SJSA1 (cell line): ENCODE measurements at places on chromosomes 5 and 9.
A peak's percentile ranks its signal among the peaks of the same experiment; 100 is the strongest.

GRCh38 chr5:129905473-129906176 is 1.4 kb downstream of the CHSY3 start:
- DNase-seq = no peak

DNA sequence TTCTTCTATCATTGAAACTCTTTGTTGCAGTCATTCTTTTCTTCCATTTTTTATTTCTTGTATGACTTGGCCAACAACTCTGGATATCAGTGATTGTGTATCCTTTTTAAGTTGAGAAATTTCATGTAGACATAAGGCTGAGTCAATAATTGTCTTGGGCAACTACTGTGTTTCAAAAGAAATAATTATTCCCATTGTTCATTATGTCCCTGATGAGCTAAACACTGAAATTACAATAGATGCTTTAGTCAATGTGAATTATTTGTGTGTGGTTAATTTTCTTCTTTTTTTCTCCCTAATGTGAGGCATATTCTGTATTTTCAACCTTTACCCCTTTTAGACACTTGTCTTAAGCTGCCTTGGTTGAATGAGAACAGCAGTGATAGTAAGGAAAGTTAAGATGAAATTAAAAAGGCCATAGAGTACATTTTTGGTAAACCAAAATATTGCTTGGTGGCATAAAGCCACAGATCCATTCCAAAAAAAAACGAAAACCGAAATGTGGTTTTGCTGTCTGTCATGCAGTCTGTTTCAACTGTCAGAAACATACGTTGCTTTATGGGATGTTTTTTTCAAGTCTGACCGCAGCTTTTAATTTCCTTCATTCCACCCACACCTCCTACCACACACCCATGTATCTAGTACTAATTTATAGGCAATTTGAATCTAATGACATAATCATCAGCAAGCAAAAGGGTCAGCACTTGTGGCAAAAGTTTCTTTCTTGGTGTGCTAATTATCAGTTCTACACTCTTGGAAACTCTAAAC is 21.1 kb downstream of the TLE4 start:
- no peak for DNase-seq

GRCh38 chr5:37715361-37715760 is 124.5 kb downstream of the GDNF start:
- DNase-seq = no peak

DNA sequence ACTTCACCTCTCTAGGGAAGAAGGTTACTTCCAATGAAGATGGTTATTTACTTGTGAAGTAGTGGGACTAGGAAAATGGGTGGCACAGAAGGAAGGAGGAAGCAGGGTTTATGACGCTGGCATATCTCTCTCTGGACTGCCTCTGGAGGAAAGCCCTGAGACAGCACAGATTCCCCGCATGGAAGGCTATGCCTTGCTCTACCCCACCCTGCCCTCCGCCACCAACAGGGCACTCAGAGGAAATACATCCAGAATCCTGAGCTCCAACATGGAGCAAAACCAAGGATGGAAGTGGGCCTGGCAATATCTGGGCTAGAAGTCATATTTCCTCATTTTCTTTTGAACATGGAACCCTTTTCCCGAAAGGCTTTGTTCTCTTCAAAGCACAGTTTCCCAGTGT is 346.9 kb downstream of the ZSWIM6 start:
- DNase-seq = no peak

- DNase-seq = no peak
Measured at GRCh38 chr9:20087481-20087880, 298.6 kb upstream of the SLC24A2 start.

GRCh38 chr5:133232435-133232834 is 180.6 kb downstream of the HSPA4 start:
- DNase-seq = no peak

- no peak for DNase-seq
Measured at GRCh38 chr5:178826216-178826615, 33.5 kb upstream of the ZNF354B start.

- DNase-seq = no peak
Measured at GRCh38 chr9:107007402-107007801, 144.4 kb downstream of the ZNF462 start.

- DNase-seq = no peak
Measured at GRCh38 chr5:64519263-64519662, 13.4 kb downstream of the RGS7BP start.

DNA sequence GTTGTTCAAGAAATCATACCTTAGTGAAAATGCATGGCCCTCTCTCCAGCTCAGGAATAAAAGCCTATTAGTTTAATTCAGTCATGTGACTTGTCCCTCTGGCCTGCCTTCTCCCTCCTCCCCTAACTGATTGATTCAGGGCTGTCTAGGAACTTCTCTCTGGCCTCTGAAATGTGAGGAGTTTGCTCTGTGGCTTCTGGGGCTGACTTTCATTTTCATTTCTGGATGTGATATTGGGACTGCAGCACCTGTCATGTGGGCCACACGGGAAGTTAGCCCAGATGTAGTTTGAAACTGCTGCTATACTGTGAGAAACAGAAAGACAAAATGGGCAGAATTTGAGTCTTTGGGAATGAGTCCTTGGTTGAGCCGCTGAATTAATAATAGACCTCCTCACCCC is 44.8 kb downstream of the PARP8 start:
- no peak for DNase-seq

DNA sequence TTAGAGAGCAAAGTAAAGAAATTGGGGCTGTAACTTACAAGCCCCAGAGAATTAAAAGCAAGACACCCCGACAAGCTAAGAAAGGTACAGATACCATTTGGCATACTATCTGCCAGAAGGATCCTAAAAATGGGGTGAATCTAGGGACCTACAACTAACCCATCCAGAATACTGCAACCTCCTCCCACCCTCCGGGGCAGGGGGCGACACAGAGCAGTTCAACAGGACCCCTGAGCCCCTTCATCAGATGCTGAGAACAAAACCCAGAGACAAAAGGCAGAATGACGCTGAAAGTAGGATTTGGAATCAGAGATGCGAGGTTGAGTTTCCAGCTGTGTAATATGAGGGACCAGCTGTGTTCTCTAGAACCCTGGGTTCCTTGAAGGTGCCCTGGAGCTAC is 71.2 kb downstream of the EPB41L4B start:
- no peak for DNase-seq

GRCh38 chr9:78614892-78615291 is 318.0 kb downstream of the PSAT1 start:
- DNase-seq = no peak

DNA sequence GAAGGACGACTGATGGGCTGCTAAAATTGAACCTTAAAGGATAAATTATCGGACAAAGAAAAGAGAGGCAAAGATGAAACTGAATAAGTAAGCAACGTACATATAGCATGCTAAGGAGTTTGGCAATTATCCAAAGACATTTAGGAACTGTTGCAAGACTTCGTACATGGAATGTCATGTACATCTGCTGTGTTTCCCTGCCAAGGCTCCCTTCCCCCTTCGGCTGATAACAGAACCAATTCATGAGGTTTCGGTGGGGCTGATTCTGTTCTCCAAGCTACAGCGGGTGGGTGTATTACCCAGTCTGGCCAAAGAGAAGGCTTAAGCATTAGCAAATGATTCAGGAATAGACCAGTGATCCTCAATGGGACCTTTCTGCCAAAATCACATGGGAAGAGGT is 190.9 kb upstream of the FREM1 start:
- no peak for DNase-seq

GRCh38 chr5:135393691-135394090 is 5.3 kb downstream of the MACROH2A1 start:
- peak; percentile 65 for DNase-seq

- DNase-seq = no peak
Measured at GRCh38 chr9:7456377-7456776, 343.2 kb downstream of the DMAC1 start.

DNA sequence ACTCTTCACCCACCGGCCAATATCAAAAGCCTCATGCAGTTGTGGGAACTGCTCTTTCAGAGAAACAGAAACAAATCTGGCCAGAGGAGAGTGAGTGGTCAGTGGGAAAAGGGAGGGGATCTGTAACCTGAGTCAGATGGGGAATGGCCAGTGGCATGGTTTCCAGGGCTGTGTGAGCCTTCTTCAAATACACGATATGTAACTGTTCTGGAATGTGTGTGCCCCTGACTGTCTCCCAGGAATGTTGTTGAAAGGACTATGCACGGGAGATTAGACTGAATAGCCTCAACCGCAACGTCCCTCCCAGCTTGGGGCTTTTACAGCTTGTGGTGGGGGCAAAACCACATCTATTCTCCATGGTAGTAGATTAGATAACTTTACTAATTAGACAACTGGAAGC is 60.8 kb downstream of the SH3TC2 start:
- peak; percentile 99 for DNase-seq

GRCh38 chr9:80946496-80947170 is 742.7 kb downstream of the TLE1 start:
- DNase-seq = no peak

- DNase-seq = no peak
Measured at GRCh38 chr5:17619354-17619753, 9.2 kb downstream of the TAF11L12 start.

DNA sequence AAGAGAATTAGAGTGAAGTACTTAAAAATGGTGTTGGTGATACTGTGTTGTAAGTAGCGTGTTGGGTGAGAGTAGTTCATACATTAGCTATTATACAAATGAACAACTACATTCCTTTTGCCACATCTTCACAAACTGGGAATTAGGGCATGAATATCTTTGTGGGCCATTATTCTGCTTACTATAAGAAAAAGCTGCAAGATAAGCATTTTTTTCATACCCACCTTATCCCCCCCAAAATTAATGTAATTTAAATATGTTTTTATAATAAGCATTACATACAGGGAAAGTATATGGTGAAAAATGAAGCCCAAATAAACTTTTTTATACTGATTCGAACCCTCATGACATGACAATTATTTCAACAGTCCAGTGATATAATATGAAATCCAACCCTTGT is 69.5 kb downstream of the FAM81B start:
- DNase-seq = no peak

- DNase-seq = no peak
Measured at GRCh38 chr9:118384531-118385100, 680.4 kb downstream of the TLR4 start.

GRCh38 chr5:77133061-77133758 is 46.1 kb upstream of the ZBED3 start:
- peak; percentile 61 for DNase-seq

- no peak for DNase-seq
Measured at GRCh38 chr5:82054004-82054710, 82.3 kb downstream of the ATG10 start.

GRCh38 chr9:21525174-21525573 is 43.1 kb upstream of the IFNE start:
- DNase-seq = no peak

DNA sequence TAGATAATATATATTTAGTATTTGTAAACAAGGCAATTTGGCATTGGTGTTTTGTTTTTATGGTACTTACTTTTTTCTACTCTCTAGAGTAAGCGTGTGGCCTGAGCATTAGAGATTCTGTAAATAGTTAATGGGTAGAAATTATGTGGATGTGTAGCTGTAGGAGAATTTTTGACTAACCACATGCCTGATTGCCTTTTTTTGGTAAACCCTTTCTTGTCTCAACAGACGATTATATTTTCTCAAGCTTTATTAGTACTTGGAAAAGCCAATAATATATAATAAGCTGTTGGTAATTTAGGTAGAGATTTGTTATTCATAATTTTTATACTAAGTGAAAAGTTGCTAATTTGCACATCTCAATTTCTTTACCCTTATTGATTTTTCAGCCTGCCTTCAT is 76.8 kb downstream of the FCHO2 start:
- DNase-seq = no peak
